ENCODE measurements at places on chromosomes 3 and 15. TPM values are rescaled to one million over a fixed set of nuclear protein-coding genes. Genes with fewer than 3 reads are reported as not detected.

DNA sequence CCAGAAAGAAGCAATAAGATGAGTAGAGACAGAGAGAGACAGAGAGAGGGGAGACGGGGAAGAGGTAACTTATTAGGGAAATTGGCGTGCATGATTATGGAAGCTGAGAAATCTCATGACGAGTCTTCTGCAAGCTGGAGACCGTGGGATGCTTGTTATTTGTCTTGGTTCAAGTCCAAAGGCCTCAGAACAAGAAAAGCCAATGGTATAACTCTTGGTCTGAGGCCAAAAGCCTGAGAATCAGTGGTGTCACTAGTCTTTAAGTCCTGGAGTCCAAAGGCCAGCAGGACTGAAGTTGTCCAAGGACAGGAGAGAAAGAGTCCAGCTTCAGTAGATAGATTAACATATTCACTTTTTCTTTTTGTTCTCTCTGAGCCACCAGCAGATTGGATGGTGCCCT is 613.6 kb downstream of the CADM2 start:
- DNase-seq, result no peak
- H3K27me3 ChIP-seq, result no peaks in the 10 kb centered on the region
- H3K4me1 ChIP-seq, result no peaks in the 10 kb centered on the region
- H3K27ac ChIP-seq, result no peak overlapping the region
- no peak overlapping the region for H3K4me3 ChIP-seq
- H3K36me3 ChIP-seq, result no peaks in the 10 kb centered on the region

DNA sequence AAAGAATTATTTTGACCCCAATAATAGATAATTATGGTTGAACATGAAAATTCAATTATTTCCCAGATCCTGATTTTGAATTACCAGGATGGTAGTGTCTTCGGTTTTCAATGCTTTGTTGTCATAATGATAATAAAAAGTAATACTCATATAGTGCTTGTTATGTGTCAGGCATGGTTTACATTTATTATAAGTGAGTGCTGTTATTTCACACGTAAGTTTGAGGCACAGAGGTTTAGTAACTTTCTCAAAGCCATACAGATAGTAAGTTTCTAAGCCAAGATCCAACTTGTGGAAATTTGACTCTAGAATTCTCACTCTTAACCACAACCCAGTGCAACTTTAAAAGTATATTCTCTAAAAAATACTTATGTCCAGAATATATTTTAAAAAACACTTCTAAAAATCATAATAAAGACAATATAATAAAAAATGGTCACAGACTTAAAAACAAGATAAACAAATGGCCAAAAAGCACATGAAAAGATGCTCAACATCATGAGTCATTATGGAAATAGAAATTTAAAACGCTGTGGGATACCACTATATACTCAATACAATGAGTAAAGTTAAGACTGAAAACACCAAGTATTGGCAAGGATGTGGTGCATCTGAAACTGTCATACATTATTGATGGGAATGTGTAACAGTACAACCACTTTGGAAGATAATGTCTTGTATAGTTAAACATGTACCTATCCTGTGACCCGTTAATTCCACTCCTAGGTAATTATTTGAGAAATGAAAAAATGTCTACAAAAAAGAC is 45.2 kb downstream of the SPRED1 start:
- no peak for DNase-seq
- H3K27me3 ChIP-seq, result no peaks in the 10 kb centered on the region
- H3K4me1 ChIP-seq, result peaks cover 17% of the 10 kb centered on the region
- H3K27ac ChIP-seq, result no peak overlapping the region
- no peak overlapping the region for H3K4me3 ChIP-seq
- H3K36me3 ChIP-seq, result no peaks in the 10 kb centered on the region

GRCh38 chr3:62363275-62363674 is 10.1 kb downstream of the FEZF2 start:
- no peak overlapping the region for H3K27ac ChIP-seq
- no peaks in the 10 kb centered on the region for H3K36me3 ChIP-seq
- peaks cover 2% of the 10 kb centered on the region for H3K27me3 ChIP-seq
- no peaks in the 10 kb centered on the region for H3K4me1 ChIP-seq
- H3K4me3 ChIP-seq, result no peak overlapping the region

GRCh38 chr3:46612324-46612723 is at the start of gene FAM240A:
Gene FAM240A, plus strand, starts transcription at chr3:46612525. Its CDS starts 159 bp downstream, at chr3:46612684.
- no peaks in the 10 kb centered on the region for H3K27me3 ChIP-seq
- no peak for DNase-seq
- H3K4me3 ChIP-seq, result no peak within 1 kb of the TSS
- no peak within 1 kb of the TSS for H3K27ac ChIP-seq

The PRR20G gene
- total RNA-seq, result not detected

DNA sequence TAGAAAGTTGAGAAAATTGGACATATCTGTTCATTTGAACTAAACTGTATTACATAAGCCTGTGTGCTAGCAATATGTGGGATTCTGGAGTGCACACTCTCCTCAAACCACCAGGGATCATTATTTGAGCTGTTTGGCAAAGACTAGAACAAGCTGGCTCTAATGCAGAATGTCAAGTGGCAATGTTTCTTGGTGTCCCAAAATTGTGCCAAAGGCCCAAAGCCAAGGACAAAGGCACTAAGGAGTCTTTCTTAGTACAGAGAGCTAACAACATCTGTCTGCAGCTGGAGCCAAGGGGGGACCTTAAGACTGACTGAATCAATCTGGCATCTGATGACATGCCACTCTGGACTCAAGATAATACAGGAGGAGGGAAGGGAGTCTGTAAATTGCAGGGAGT is 76.7 kb upstream of the STRIT1 start:
- no peaks in the 10 kb centered on the region for H3K36me3 ChIP-seq
- no peak overlapping the region for H3K4me3 ChIP-seq
- no peak overlapping the region for H3K27ac ChIP-seq

DNA sequence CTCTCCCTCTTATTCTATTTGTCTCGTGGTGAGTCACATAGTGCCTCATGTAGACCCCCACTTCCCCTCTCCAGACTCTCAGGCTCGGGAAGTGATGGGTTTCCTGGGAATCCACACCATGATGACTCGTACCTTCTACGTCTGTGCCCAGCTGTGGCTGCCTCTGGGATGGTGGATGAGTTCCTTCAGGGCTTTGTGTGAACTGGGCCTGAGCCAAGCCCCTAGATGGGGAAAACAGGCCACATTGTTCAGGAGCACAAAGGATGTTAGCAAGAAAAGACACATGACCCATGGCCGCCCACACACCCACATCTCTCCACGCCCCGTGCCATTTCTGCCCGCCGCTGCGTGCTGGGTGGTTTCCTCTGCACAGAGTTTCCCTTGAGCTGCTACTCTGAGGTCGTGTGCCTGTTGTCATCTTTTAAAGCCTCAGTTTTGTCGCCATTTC is 10.5 kb downstream of the ISG20 start:
- peak overlapping the region; percentile 51 for H3K27ac ChIP-seq
- H3K36me3 ChIP-seq, result no peaks in the 10 kb centered on the region
- no peak overlapping the region for H3K4me3 ChIP-seq
- peaks cover 14% of the 10 kb centered on the region for H3K4me1 ChIP-seq

The SLC28A1 gene
- total RNA-seq, result not detected

DNA sequence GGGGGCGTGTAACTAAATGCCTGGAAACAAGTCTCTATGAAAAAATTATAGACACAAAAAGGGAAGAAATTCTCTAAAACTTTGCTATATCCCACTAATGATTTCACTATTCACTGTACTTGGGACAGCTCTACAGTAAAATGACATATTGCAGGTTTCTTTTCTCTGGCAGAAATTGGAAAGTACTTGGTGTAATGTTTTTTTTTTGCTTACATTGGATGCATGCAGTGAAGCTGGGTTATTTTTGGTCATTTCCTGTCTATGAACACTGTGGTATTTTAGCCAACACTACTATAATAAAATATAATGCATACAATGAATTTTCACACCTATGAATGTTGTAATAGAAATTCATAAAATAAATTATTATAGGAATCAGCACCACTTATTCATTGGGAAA is 109.7 kb downstream of the LRRC49 start:
- no peaks in the 10 kb centered on the region for H3K27me3 ChIP-seq
- no peak overlapping the region for H3K27ac ChIP-seq
- H3K4me3 ChIP-seq, result no peak overlapping the region
- no peaks in the 10 kb centered on the region for H3K36me3 ChIP-seq

The RAB27A gene
- 29.5 TPM for total RNA-seq

GRCh38 chr3:140540262-140540661 is 137.6 kb upstream of the TRIM42 start:
- no peak overlapping the region for H3K4me3 ChIP-seq
- H3K27me3 ChIP-seq, result no peaks in the 10 kb centered on the region
- DNase-seq, result no peak
- no peak overlapping the region for H3K27ac ChIP-seq

The NEK4 gene
- total RNA-seq, result 53.0 TPM

DNA sequence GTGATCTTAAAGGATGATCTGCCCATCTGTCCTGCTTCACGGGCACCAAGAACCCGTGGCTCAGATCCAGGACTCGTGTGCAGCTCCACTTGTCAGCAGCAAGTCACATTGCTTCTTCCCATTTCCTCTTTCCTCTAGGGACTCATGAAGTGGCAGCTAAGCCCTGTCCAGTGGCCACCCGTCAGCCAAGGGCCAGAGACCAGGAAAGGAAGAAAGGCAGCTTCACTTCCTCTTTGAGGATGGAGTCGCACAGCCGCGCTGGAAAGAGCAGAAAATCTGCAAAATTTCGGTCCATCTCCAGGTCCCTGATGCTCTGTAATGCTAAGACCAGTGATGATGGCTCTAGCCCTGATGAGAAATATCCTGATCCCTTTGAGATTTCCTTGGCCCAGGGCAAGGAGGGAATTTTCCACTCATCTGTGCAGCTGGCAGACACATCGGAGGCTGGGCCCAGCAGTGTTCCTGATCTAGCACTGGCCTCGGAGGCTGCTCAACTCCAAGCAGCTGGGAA is 28.5 kb downstream of the IL16 start:
- DNase-seq, result no peak
- H3K4me3 ChIP-seq, result no peak overlapping the region
- no peaks in the 10 kb centered on the region for H3K27me3 ChIP-seq
- peak overlapping the region; percentile 70 for H3K27ac ChIP-seq
- no peaks in the 10 kb centered on the region for H3K36me3 ChIP-seq
- H3K4me1 ChIP-seq, result peaks cover 43% of the 10 kb centered on the region

DNA sequence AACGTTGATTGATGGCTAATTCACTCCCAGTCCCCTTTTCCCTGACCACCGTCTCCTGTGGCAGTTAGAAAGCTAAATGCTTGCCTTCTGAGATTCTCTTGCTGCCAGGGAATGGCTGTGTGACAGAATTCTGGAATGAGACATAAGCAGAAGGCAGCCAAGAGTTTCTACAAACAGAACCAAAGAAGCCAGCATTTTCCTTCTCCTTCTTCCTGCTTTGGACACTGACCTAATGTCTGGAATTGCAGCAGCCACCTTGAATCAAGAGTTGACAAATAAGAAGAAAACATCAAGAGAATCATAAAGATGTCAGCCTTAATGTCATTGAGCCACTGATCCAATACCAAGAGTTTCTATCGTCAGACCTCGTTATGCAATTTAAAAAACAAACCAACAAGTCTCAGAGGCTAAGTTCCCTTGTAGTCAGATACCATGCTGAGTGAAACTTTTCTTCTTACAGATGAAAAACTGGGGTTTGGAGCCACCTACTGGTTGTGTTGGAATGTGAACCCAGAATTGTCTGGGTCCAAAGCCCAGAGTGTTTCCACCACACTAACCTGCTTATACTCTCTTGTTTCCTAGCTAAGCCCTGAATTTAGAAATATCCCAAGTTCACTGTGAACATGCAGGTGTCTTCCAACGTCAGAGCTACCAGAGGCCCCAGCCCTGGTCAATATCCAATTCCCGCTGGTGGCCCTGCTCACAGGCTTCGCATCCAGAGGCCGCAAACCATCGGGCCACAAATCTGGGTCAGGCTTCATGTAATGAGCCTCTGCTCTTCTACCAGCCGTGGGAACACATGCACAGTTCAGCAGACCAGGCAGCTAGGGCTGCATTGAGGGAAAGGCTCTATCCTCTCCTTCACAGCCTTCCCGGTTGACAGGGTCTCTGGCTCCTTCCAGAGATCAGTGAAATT is 42.5 kb downstream of the MCF2L2 start:
- H3K27ac ChIP-seq, result peak overlapping the region; percentile 6
- no peak for DNase-seq
- H3K4me3 ChIP-seq, result no peak overlapping the region
- H3K36me3 ChIP-seq, result no peaks in the 10 kb centered on the region

DNA sequence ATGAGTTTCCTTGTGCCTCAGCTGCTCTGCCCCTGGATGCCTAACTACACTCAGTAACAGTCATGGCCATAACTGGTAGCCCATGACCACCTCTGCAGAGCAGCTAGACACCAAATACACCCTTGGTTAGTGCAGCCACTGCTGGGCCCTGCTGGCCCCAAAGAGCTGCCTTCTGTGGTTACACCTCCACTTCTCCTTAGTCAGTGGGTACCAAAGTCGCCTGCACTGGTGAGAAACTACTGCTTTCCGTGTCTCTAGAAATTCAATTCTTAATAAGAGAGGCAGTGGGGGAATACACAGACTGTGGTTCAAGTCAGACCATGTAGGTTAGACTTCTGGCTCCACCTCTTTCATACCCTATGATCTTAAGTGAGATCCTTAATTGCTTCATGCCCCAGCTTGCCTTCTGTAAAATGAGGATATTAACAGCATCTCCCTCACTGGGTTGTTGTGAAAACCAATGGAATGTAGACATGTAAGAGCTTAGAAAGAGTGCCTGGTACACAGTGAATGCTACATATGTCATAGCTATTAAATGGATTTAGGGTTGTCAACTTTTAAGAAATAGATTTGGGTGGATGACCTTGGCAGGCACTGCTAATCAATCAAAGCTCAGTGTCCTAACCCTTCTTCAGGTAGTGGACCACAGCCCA is 18.2 kb downstream of the HEG1 start:
- peak overlapping the region; percentile 78 for H3K27ac ChIP-seq
- peaks cover 65% of the 10 kb centered on the region for H3K4me1 ChIP-seq

GRCh38 chr3:155912579-155913190 is 42.2 kb downstream of the GMPS start:
- H3K4me3 ChIP-seq, result no peak overlapping the region
- no peaks in the 10 kb centered on the region for H3K27me3 ChIP-seq
- H3K27ac ChIP-seq, result no peak overlapping the region
- no peak for DNase-seq
- H3K36me3 ChIP-seq, result peaks cover 5% of the 10 kb centered on the region

GRCh38 chr3:38163117-38163840 is 2.1 kb upstream of the OXSR1 start:
- H3K4me3 ChIP-seq, result no peak overlapping the region
- H3K27me3 ChIP-seq, result no peaks in the 10 kb centered on the region
- H3K36me3 ChIP-seq, result no peaks in the 10 kb centered on the region
- H3K27ac ChIP-seq, result no peak overlapping the region

GRCh38 chr3:66179793-66180192 is 41.0 kb upstream of the SLC25A26 start:
- H3K4me3 ChIP-seq, result no peak overlapping the region
- no peaks in the 10 kb centered on the region for H3K4me1 ChIP-seq
- no peaks in the 10 kb centered on the region for H3K36me3 ChIP-seq
- DNase-seq, result no peak
- H3K27me3 ChIP-seq, result no peaks in the 10 kb centered on the region

The TRPM1 gene
- not detected for total RNA-seq

GRCh38 chr15:58077427-58077826 is 11.9 kb upstream of the ALDH1A2 start:
- H3K36me3 ChIP-seq, result no peaks in the 10 kb centered on the region
- no peak for DNase-seq
- no peak overlapping the region for H3K27ac ChIP-seq

GRCh38 chr3:97940034-97940433 is 32.2 kb downstream of the RIOX2 start:
- H3K4me3 ChIP-seq, result no peak overlapping the region
- DNase-seq, result no peak
- peaks cover 52% of the 10 kb centered on the region for H3K36me3 ChIP-seq

- H3K4me3 ChIP-seq, result no peak overlapping the region
- H3K27ac ChIP-seq, result no peak overlapping the region
- no peak for DNase-seq
- H3K36me3 ChIP-seq, result no peaks in the 10 kb centered on the region
- no peaks in the 10 kb centered on the region for H3K4me1 ChIP-seq
Observed at GRCh38 chr3:107412376-107412775, 35.1 kb downstream of the CCDC54 start.

The MYH15 gene
- total RNA-seq, result not detected
